ENCODE measurements at places on chromosomes 2 and 18.

- no peak for DNase-seq
Observed at GRCh38 chr2:235366390-235366789, 127.5 kb upstream of the AGAP1 start.

- no peak for DNase-seq
Observed at GRCh38 chr2:192725991-192726390, 531.3 kb upstream of the TMEFF2 start.

DNA sequence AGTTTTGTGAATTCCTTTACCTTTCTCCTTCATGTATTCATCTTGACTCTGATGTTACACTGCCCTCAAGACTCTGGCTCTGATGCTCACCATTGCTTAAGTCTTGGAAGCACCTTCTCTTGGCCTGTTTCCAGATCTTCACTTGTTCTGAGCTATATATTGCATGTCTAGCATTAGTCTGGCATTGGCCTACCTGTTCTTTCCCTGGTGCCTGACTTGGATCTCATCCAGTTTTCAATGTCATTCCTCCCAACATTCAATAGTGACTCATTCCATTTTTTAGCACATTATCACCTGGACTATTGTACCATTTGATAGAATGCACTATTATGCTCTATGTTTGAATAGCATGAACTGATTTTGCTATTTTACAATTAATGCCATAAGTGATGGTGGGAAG is 127.3 kb upstream of the NYAP2 start:
- no peak for DNase-seq

GRCh38 chr2:33497221-33497650 is 20.8 kb downstream of the RASGRP3 start:
- DNase-seq, result no peak

GRCh38 chr2:98731041-98731893 is at the start of gene MGAT4A:
TSS of gene MGAT4A (minus strand) at chr2:98731132. CDS start at chr2:98726332, 4,800 bp downstream.
- DNase-seq, result peak; percentile 73

DNA sequence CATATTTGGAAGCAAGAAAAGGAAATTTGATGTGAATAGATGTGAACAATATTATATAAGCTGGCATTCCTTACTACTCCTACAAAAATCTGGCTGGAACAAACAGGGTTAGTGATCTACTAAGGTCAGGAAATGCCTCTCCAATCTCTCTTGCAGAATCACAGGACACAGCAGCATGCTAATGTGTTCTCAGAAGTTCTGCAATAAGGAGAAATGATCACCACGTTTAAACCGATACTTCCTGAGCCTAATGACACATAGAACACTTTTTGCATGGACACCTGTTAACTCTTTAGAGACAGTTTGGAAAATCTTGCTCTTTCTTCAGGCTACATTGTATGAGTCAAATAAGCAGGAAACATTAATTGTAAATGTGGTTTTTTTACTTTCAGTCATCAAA is 89.6 kb upstream of the MAP3K20 start:
- DNase-seq, result no peak

DNA sequence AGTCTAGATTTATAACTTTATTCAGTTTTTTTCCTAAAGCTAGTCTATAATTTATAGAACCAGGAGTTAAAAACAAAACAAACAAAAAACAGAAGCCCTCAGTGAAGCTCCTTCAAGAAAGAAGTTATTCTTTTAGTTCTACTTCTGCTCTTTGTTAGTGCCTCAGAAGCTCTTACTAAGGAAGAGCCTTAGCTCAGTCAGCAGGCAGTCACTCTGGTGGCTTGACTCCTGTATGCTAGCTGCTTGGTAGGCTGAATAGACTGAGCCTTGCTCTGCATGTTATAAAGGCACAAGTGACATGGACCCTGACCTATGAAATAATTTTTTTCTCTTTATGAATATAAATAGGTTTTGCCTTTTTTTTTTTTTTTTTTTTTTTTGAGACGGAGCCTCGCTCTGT is 24.8 kb downstream of the NCOA1 start:
- no peak for DNase-seq

- no peak for DNase-seq
Observed at GRCh38 chr2:200756618-200757321, 54.9 kb upstream of the BZW1 start.

DNA sequence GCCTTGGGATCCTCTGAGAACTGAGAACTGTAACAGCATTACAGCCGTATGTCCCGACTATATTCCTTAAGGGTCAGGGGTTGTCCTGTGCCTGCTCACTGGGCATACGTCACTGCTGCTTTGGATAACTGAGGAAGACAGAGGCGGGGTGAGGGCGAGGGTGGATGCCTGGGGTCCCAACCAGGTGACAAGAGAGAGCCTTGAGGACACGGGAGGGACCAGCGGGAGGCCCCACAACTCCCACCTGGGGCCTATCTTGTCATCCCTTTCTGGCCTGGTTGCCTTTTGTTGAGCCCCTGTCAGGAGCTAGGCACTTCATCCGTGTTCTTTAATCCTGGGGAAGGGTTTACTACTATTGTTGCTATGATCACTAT is 28.8 kb downstream of the INPP5D start:
- DNase-seq, result no peak

GRCh38 chr2:239324456-239324855 is 76.4 kb downstream of the HDAC4 start:
- DNase-seq, result no peak

GRCh38 chr2:208819190-208819589 is 412.6 kb downstream of the PTH2R start:
- no peak for DNase-seq

- DNase-seq, result no peak
Observed at GRCh38 chr2:1224901-1225300, 188.4 kb upstream of the TPO start.

- DNase-seq, result no peak
Observed at GRCh38 chr18:43236921-43237320, 40.4 kb downstream of the SYT4 start.

GRCh38 chr18:56542476-56542875 is 95.9 kb downstream of the TXNL1 start:
- no peak for DNase-seq

- no peak for DNase-seq
Observed at GRCh38 chr2:121134728-121135127, 150.3 kb downstream of the TFCP2L1 start.

GRCh38 chr2:144583741-144584453 is 64.0 kb upstream of the ZEB2 start:
- DNase-seq, result no peak

DNA sequence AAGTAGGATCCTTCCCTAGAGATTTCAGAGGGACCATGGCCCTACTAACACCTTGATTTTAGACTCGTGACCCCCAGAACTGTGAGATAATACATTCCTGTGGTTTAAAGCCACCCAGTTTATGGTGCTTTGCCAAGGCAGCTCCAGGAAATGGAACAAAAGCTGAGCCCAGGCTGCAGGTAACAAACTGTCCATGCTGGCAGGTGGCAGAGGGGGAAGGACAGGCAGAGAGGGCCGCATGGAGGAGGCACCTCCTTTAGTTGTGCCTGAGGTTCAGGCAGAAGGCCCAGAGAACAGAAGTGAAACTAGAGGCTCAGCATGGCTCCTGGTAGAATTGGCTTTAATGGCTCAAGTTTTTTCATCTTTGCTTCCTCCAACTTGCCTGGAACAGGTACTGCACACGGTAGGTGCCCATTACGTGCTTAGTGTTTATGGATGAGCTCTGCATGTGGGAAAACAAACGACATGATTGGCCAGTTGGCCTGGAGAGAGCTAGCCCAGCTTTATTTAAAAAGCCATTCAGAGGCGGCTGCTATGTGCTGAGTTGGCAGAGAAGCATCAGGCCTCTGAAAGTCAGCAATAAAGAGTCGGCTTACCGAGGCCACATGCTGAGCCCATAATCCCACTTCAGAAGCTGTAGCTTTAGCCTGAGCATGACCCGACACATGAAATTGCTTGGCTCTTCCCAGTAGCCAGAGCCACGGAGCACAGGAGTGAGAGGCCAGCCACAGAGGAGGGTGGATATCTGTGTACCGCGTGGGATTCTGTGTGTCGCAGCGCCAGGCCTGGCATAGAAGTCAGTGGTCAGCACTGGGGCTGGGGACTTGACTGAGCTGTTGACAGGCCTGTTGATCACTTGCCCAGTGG is 36.5 kb downstream of the HS1BP3 start:
- no peak for DNase-seq

DNA sequence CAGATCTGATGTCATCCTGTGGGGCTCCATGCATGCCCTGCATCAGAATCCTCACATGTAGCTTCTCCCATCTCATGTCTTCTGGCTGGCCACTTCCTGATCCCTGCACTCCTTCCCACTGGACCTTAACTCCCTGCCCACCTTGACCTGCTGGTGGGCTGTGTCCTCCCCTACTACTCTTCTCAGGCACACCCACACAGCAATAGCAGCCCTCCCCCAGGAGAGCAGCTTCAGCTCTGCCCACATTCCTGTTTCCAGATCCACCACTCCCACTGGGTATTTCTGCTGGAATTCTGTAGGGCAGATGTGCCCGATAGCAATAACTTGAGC is 137.0 kb upstream of the HS6ST1 start:
- no peak for DNase-seq

DNA sequence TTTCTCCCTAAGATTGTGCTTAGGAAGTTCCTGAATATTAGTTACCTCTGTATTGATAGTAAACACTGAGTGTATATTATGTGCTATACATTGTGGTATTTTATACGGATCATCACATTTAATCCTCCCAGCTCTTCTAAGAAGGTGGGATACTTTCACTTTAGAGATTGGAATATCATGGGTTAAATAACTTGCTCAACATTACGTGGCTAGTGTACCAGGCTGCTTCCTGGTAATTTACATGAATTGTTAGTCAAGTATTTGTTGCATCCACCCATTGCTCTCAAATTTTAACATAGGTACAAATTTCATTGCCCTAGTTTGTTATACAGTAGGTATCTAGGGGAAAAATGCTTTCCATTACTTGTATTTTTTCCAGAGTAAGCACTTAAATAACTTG is 21.4 kb downstream of the FAM98A start:
- DNase-seq, result no peak

DNA sequence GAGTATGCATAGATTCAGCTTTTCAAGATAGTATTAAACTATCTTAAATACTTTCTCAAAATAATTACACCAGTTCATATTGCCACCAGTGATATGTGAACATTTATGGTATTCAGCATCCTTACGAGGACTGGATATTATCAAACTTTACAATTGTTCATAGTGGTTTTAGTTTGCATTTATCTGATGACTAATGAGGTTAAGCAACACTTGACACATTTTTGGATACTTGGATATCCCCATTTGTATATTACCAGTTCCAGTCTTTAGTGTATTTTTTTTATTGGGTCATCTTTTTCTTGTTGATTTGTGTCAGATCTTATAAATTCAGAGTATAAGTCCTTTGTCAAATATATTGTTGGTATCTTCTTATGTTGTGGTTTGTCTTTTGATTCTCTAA is 128.4 kb downstream of the ASXL3 start:
- DNase-seq, result no peak

DNA sequence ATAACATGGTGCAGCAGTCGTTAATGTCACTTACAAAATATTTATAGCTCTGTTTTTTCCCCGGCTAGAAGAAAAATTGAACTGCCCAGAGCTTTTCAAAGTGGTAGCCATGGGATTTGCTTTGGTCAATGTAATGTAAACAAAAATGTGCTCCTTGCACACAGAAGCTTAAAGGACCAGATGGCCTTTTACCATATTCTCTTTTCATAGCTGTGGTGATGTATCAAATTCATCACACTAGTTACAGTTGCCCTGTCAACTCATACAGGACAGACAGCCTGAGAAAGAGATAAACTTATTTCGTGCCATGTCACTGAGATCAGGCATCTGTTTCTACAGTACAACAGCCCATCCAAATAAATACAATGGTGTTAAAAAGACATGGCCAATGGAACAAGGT is 368.1 kb upstream of the CDH19 start:
- DNase-seq, result no peak

- no peak for DNase-seq
Observed at GRCh38 chr18:22822841-22823508, 110.2 kb upstream of the RBBP8 start.

GRCh38 chr2:185954389-185954788 is 215.8 kb downstream of the FSIP2 start:
- no peak for DNase-seq

DNA sequence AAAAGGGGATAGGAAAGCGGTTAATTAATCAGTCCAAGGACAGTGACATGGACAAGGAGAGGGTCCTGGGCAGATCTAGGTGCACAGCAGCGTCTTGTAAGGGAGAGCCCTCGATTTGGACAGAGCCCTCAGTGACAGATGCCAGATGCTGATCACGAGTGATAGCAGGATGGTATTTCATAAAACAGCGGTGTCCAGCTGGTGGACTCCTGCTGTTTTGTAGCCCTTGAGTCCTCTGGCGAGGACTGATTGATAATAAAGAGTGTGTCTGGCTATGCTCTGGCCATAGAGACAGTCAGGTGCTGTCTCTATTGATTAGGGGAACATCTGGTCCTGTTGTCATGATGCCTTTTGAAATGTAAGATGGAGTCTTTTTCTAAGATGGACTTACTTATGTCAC is 180.7 kb downstream of the NCK2 start:
- no peak for DNase-seq

GRCh38 chr2:228417526-228417925 is 236.0 kb upstream of the SPHKAP start:
- no peak for DNase-seq

DNA sequence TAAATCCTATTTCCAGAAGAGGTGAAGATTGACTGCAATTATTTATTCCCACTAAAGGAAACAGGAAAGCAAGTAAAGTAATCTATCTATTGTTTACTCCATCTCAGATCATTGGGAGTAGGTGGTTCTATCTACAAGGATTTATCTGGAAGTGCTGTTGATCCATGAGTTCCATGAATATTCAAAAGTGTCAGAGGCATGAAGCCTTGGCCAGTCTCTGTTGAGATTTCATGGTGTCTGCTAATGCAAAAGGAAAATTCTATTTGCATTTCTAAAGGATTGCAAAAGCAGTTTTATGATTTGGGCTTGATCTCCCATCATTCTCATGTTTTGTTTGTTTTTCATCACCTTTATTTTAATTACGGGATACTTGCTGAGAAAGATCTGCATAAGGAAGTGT is 102.4 kb upstream of the ST6GAL2 start:
- no peak for DNase-seq

- no peak for DNase-seq
Observed at GRCh38 chr2:197307933-197308521, 2.6 kb downstream of the ANKRD44 start.

DNA sequence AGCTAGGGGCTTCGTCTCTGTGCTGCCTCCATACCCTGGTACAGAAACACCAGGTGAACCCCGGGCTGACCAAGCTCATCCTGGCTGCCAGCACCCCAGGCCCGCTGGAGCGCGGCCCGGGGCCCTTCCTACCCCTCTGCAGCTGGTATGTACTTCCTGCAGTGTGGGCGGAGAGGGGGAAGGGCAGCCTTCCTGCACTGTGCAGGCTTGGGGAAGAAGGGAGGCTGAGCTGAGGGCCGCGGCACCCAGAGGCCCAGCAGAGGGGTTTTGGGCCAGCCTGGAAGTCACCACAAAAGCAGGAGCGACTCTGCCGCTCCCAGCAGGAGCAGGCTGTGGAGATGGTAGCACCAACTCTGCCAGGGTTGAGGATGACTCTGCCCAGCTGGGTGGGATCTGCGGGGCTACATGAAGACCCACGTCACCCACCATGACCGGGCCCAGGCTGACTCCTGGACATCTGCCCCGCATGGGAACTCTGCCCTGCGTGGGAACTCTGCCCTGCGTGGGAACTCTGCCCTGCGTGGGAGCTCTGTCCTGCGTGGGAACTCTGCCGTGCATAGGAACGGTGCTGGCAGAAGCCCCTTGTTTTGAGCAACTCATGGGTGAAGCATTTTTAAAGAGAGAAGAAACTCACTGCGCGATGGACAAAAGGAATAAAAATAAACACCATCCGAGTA is 273.3 kb downstream of the NDUFA10 start:
- no peak for DNase-seq

Measured in CD8-positive, alpha-beta T cell (primary cell).